ENCODE measurements at places on chromosomes 7 and 10.

DNA sequence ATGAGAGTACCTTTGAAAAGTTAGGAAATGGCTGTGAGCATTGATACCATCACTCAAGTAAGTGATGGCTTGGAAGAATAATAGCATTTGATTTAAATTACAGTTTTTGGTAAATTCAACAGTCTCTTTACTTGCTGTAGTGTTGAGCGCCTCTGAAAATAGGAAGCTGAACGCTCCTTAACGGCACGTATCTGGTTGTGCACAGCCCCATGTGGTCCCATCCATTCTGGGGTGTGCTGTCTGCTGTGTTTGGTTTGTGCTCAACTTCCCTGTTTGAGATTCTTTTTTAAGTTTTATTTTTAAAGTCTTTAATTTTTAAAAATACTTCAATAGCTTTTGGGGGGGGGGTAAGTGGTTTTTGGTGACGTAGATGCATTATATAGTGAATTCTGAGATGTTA is 51.5 kb downstream of the DNAJB6 start:
- DNase-seq: no peak

DNA sequence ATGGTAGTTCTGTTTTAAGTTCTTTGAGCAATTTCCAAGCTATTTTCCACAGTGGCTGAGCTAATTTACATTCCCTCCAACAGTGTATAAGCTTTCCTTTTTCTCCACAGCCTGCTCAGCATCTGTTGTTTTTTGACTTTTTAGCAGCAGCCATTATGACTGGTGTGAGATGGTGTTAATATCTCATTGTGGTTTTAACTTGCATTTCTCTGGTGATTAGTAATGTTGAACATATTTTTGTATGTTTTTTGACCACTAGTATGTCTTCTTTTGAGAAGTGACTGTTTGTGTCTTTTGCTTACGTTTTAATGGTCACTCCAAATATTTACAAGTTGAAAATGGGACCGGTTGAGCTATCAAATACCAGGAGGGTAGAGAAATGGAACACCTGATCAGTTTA is 20.4 kb downstream of the GNG11 start:
- DNase-seq: no peak

DNA sequence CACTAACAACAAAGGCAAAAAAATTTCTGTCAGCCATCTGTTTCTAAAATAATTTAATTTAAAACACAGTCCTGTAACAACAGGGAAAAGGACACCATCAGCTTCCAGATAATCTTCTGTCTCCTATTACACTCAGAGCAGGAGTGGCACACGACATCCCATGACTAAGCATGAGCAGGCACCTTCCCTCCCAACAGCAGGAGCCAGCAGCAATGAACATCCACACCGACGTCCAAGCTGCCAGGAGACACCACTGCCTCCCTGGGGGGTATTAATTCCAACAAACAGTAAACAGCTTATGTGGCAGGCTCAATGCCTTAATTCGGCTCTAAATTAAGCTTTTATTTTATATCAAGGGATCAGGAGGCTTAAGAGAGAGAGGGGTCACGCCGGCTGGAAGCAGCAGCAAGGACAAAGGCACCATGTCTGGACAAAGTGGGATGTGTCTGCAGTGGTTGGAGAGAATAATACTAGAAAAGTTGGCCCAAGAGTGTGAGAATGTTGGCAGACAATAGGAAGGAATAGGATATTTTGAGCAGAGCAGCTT is 45.7 kb downstream of the KIAA1549 start:
- peak; percentile 17 for DNase-seq

GRCh38 chr7:93021748-93022147 is 96.0 kb downstream of the SAMD9 start:
- no peak for DNase-seq

DNA sequence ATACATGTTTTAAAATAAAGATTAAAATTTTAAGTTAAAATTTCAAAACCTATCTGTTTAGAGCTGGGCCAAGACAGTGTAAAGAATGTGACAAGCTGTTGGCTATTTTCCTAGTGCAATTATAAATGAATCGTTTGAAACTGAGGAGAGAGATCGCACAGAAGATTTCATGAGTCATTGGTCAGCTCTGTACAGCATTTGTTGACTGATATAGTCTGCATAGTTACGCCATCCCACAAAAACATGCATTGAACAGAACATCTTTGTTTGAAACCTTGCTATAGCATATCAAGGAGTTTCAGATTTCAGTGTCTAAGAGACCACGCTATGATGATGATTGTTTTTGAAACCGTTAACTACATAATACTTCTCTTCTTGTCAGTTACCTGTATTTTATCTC is 1.3 kb upstream of the C10orf67 start:
- no peak for DNase-seq

DNA sequence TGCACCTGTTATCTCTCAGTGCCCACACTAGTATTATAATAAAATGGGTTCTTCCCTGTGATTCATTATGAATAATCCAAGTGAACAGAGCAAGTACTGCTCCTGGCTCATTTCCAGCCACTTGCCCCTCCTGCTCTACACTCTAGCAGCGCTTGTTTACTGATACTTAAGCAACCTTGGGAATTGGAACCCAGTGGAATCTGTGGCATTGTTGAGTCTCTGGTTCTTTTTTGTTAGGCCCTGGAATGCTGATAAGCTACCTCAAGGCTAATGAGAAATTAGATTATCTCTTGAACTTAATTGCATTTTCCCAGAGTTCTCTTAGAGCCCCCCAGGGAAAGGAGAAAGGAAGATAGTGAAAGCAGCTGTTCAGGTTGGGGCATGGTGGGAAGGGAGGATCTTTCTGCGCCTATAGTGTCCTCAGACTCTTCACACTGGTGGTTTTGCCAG is 34.0 kb downstream of the PRKAR2B start:
- DNase-seq: peak; percentile 76

- no peak for DNase-seq
Observed at GRCh38 chr7:159117366-159118196, 27.1 kb downstream of the VIPR2 start.

GRCh38 chr10:122164023-122164601 is 107.0 kb upstream of the BTBD16 start:
- no peak for DNase-seq

- DNase-seq: no peak
Observed at GRCh38 chr10:91978585-91978984, 55.0 kb downstream of the BTAF1 start.

DNA sequence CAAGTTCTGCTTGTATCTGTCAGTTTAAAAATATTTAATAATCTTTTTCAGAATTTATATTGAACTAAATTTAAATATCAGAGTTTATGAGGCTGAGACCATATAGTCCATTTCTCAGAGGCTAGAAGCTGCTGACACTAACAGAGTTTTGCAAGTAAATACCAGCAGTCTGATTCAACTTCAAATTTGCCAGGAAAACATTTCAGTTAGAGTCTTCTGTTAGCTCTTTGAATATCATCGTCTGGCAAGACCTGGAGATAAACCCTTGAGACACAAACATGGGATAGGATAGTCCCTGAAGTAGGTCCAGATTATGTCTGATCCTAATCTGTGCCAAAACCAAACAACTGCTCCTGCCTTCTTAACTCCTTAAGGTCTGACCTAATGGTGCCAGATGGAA is 472.8 kb upstream of the STEAP1 start:
- DNase-seq: no peak

DNA sequence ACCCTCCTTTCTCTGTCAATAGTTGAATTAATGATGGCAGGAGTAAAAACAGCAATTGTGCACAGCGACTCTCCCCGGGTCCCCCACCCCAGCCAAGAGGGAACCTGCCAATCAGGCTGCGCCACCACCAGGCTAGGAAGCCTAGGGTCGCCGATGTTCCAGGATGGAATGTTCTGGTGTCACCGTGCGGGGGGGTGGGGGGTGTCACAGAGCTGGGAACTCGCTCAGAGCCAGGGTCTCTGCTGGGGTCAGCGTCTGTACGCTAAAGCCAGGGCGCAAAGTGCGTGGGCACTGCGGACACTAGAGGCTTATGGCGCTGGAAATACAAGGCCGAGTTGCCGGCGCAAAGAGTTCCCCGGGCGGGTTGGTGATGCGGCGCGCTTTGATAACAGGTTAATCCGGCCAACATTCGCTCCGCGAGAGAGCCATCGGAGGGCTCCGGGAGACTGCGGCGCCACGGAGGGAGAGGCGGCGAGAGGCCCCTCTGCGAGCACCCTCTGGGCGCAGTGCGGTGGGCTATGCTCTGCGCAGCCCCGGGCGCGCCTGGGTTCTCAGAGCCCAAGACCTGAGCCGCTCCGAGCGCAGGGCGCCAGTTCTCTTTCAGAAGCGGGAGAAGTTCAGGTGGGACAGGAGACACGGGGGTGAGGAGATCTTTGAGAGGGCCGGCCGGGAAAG is 192.3 kb downstream of the EMX2 start:
- DNase-seq: no peak

GRCh38 chr7:130304878-130305277 is 11.9 kb downstream of the CPA4 start:
- DNase-seq: no peak

DNA sequence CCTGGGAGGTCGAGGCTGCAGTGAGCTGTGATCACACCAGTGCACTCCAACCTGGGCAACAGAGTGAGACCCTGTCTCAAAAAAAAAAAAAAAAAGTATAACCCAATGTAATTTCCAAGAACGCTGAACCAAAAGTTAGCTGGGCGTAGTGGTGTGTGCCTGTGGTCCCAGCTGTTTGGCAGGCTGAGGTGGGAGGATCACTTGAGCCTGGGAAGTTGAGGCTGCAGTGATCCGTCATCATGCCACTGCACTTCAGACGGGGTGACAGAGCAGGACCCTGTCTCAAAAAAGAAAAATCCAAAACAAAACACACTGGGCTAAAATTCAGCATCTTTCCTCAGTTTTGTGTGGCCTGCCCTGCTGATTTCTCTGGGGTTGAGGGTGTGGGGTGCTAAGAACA is 21.1 kb downstream of the HNRNPA2B1 start:
- DNase-seq: no peak

DNA sequence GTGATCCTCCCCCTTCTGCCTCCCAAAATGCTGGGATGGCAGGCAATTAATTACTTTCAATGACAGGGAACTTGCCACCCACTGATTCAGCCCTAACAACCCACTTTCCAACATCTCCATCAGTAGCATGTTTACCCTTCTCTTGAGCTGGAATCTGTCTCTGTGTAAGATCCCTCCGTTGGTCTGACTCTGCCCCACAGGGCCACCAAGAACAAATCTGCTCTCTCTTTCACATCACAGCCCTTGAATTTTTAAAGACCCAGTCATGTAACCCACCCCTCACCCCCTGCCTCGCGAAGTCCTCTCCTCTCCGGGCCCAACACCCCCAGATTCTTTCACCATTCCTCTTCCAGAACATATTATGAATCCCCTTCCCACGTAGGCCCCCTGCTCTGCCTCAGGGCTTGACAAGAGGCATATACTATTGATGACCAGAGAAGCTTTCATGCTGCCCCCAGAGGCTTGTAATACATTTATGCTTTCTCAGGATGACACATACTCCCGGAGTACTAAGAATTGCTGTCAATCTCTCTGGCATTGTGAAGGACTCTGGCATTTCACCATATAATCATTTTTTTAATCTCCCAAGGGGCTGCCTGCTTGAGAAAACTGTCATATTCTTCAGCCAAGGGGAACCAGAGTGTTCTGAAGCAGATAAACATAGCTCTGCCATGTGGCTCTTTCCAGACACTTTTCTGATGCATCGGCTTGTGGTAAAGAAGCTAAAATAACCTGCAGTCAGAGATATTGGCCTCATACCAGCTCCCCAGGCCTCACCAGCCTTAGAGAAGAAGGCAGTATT is 179.2 kb upstream of the AUTS2 start:
- peak; percentile 92 for DNase-seq

GRCh38 chr10:80471715-80472233 is 17.7 kb downstream of the TSPAN14 start:
- no peak for DNase-seq

DNA sequence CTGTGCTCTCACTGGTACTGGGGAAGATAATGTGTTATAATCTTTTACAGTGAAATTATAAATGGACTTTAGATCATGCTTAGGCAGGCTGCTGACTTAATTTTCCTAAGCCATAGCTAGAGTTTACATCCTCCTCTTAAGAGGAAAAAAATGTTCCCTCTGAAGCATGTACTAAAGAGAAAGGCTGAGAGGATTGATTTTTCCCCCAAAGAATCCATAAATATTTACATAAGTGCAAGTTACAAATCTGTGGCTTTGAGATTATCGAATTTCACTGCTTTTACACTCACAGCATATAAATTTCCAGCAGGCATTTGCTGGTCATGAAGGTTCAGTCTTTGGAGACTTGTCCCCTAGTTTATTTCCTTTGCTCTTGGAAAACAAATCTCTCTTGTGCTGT is 43.7 kb downstream of the CREB5 start:
- no peak for DNase-seq

DNA sequence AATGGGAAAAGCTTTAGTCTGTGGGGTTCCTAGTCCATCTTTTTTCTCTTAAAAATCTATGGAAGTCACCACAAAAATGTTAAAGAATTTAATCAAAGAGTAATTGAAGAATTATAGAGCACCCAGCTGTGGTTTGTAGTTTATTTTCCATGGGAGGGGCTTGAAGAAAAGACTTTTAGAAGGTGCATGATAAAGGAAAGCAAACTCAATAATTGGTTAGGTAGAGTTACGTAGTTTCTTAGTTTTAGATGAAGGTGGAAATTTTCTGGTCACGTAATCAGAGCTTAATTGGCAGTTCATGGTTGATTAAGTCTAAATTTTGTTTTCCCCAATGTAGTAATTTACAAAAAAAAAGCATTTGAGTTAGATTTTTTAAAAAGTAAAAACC is 724 bp downstream of the ZNF107 start:
- DNase-seq: no peak

DNA sequence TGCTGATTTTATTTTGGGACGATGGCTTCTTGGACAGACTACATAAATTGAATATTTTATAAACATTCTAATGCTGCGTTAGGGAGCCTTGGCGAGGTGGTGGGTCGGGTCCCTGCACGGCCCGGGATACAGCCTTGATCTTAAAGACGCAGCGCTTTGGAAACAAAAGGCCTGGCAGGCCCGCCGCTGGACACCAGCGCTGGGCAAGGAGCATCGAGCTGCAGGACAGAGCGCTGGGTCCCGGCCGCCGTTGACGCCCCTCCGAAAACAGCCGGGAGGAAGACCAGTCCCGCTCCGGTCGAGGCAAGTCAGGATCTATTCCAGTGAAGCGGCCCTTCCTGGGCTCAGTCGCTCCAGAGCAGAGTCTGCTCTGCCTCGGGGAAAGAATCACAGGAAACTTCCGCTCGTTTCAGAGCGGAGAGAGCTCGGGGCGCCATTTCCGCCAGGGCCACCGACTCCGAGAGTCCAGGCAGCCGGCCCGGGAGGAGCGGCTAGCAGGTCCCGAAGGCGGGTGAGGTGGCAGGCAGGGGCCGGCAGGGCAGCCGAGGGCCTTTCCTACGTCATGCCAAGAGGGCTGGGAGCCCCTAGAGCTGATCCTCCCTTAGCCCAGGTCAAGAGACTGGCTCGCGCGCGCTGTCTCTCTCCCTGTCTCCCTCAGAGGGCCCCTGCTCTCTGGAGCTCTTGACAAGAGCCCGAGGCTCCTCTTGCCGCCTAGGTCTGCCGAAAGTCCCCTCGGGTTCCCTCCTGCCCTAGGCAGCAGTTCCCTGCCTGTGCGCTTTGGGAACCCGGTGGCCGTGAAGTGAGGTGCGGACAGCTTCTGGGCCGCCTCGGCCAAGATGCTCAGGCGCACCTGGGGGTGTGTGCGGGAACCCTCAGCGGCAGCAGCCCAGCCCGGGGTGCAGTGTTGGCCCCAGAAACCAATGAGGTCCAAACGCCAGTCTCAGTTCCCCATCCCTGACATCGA is 1.4 kb upstream of the DRGX start:
- DNase-seq: no peak

Measured in hematopoietic multipotent progenitor cell treated with erythropoietin and hydrocortisone succinate and interleukin-3 and kit ligand, for 8 days (in vitro differentiated cells).